CD8-positive, alpha-beta memory T cell (primary cell): ENCODE measurements at places on chromosomes 16 and 17. TPM values are rescaled to one million over a fixed set of nuclear protein-coding genes. Genes with fewer than 3 reads are reported as not detected.

DNA sequence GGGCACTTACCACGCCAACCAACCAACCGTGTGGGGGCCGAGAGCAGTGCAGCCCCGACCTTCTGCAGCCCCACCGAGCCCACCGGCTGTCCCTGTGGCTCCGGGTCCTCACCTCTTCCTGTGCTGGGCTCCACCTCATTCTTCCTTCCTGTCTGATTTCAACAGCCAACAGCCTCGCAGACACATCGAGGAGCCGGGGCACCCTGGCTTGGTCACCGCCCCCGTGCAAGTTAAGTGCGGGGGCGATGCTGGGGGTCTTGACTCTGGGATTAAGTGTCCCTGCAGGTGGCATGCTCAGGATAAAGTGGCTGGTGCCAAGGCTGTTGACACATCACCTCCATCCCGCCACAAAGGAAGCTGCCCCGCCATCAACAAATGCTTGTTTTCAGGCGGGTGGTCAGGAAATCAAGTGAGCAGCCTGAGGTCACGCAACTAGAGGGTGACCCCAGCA, at the start of gene NLRC3:
Gene NLRC3, minus strand, starts transcription at position 102 of the 451 bp plus-strand sequence. CDS start 12,367 bp downstream, outside the sequence.
- no peaks in the 10 kb centered on the region for H3K36me3 ChIP-seq
- peak within 1 kb of the TSS; percentile 76 for H3K27ac ChIP-seq
- peak within 1 kb of the TSS; percentile 98 for H3K4me3 ChIP-seq
- peaks cover 45% of the 10 kb centered on the region for H3K4me1 ChIP-seq
- peak; percentile 64 for DNase-seq

- H3K36me3 ChIP-seq = no peaks in the 10 kb centered on the region
- H3K4me1 ChIP-seq = no peaks in the 10 kb centered on the region
- no peak overlapping the region for H3K4me3 ChIP-seq
- no peak for DNase-seq
- H3K27ac ChIP-seq = no peak overlapping the region
Observed at GRCh38 chr16:66539623-66540469, 10.1 kb downstream of the TK2 start.

- no peaks in the 10 kb centered on the region for H3K36me3 ChIP-seq
- no peak for DNase-seq
- H3K4me1 ChIP-seq = no peaks in the 10 kb centered on the region
- H3K4me3 ChIP-seq = no peak overlapping the region
- no peaks in the 10 kb centered on the region for H3K27me3 ChIP-seq
Observed at GRCh38 chr16:74794668-74795067, 20.0 kb upstream of the FA2H start.

DNA sequence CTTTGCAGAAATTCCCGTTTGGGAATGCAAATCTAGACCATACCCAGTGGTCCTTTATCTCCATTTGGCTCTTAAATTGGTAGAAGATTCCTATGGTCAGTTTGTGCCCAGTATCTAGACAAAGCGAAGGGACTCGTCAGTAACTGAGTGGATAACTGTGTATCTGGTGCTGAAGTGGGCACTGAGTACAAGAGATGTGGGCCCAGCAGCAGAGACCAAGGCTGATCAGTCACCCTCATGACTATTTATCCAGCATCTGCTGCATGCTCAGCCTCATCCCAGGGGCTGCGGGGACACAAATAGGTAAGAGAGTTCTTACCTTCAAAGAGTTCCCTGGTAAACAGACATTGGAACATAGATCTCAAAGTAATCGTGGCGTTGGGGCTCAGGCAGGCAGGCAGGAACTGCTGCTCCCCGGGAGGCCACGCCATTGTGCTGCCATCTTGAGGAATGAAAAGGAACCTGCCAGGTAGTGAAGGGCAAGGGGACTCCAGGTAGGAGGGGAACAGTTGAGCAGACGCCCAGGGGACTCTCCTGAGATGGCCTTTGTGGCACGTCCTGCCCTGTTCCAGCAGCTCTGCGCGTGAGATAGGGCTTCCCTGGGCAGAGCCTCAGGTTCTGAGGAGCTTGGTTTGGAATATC, 10.3 kb downstream of the NT5M start:
- no peaks in the 10 kb centered on the region for H3K36me3 ChIP-seq
- DNase-seq = peak; percentile 85
- H3K27ac ChIP-seq = no peak overlapping the region
- no peaks in the 10 kb centered on the region for H3K27me3 ChIP-seq
- no peak overlapping the region for H3K4me3 ChIP-seq

DNA sequence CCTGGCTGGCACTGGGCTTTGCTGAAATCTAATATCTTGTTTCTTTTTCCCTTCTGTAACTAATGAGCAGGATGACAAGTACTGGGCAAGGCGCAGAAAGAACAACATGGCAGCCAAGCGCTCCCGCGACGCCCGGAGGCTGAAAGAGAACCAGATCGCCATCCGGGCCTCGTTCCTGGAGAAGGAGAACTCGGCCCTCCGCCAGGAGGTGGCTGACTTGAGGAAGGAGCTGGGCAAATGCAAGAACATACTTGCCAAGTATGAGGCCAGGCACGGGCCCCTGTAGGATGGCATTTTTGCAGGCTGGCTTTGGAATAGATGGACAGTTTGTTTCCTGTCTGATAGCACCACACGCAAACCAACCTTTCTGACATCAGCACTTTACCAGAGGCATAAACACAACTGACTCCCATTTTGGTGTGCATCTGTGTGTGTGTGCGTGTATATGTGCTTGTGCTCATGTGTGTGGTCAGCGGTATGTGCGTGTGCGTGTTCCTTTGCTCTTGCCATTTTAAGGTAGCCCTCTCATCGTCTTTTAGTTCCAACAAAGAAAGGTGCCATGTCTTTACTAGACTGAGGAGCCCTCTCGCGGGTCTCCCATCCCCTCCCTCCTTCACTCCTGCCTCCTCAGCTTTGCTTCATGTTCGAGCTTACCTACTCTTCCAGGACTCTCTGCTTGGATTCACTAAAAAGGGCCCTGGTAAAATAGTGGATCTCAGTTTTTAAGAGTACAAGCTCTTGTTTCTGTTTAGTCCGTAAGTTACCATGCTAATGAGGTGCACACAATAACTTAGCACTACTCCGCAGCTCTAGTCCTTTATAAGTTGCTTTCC, 56.0 kb downstream of the HLF start:
- no peaks in the 10 kb centered on the region for H3K36me3 ChIP-seq
- H3K27ac ChIP-seq = no peak overlapping the region
- no peaks in the 10 kb centered on the region for H3K27me3 ChIP-seq
- DNase-seq = no peak
- no peaks in the 10 kb centered on the region for H3K4me1 ChIP-seq
- H3K4me3 ChIP-seq = no peak overlapping the region

GRCh38 chr17:74592087-74592990, at the start of gene CD300LD:
Gene CD300LD, minus strand, starts transcription at chr17:74592283. Its CDS starts 81 bp downstream, at chr17:74592202.
- peaks cover 6% of the 10 kb centered on the region for H3K4me1 ChIP-seq
- H3K36me3 ChIP-seq = no peaks in the 10 kb centered on the region
- H3K27me3 ChIP-seq = no peaks in the 10 kb centered on the region
- no peak within 1 kb of the TSS for H3K4me3 ChIP-seq

GRCh38 chr16:5066511-5066910, 755 bp upstream of the C16orf89 start:
- H3K4me3 ChIP-seq = no peak overlapping the region
- DNase-seq = no peak
- H3K36me3 ChIP-seq = no peaks in the 10 kb centered on the region
- H3K4me1 ChIP-seq = peaks cover 7% of the 10 kb centered on the region
- H3K27me3 ChIP-seq = no peaks in the 10 kb centered on the region

- no peak overlapping the region for H3K27ac ChIP-seq
- DNase-seq = no peak
- H3K27me3 ChIP-seq = no peaks in the 10 kb centered on the region
Observed at GRCh38 chr17:903691-904481, 75.7 kb downstream of the NXN start.

DNA sequence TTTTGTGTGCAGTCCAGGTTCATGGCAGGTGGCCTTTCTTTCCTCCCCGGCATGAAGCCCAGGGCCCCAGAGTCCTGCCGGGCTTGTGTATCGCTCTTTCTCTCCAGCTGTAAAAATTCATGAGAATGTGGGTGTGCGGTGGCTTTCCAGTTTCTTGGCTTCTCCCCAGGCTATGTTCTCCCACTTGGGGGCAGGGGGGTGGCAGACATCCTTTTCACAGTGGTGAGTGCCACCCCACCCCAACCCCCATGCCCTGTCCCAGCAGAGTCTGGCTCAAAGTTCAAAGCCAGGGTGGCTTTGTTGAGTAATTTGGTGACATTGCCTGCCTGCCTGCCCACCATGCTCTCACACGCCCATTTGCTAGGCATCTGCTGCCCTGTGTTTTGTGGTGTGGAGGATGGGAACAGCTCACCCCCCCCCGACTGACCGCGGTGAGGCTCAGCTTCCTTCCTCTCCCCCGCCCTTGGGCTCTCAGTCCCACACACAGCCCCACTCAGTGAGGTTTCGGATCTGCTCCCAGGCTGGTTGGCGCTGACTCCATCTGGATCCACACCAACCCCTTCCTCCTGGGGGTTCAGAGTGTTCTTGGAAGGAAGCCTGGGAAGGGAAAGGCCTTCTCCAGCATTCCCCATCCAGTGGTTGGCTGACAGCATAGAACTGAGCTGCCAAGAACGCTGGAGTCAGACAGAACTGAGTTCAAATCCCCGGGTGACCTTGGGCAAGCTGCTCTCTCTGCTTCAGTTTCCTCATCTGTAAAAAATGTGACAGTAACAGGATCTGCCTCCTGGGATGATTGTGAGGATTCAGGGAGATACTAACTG, 36.0 kb downstream of the CHD9 start:
- H3K4me3 ChIP-seq = no peak overlapping the region
- H3K36me3 ChIP-seq = no peaks in the 10 kb centered on the region
- DNase-seq = no peak
- peaks cover 36% of the 10 kb centered on the region for H3K4me1 ChIP-seq
- no peak overlapping the region for H3K27ac ChIP-seq

- H3K27me3 ChIP-seq = peaks cover 8% of the 10 kb centered on the region
- H3K27ac ChIP-seq = no peak overlapping the region
- peak overlapping the region; percentile 60 for H3K4me3 ChIP-seq
- peaks cover 9% of the 10 kb centered on the region for H3K36me3 ChIP-seq
- no peak for DNase-seq
- H3K4me1 ChIP-seq = no peaks in the 10 kb centered on the region
Observed at GRCh38 chr17:5097101-5097834, 14.4 kb downstream of the ZNF232 start.

GRCh38 chr17:14803826-14804225, 461.3 kb downstream of the PMP22 start:
- DNase-seq = no peak
- no peak overlapping the region for H3K4me3 ChIP-seq
- no peaks in the 10 kb centered on the region for H3K4me1 ChIP-seq
- no peaks in the 10 kb centered on the region for H3K36me3 ChIP-seq

DNA sequence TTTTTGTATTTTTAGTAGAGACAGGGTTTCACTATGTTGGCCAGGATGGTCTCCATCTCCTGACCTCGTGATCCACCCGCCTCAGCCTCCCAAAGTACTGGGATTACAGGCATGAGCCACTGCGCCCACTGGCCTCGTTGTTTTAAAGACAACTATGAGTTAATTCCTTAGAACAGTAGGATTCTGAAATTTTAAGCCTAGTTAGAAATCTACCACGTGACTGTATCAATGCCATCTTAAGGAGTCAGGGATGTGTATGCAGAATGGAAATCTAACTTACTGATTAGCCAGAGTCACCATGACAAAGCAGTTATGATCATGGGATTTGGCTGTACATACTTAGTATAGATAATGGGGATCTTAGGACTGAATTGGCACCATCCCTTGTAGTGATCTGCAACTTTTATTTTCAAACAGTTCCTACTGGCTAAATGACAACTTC, 2.8 kb downstream of the CEP20 start:
- peaks cover 23% of the 10 kb centered on the region for H3K4me1 ChIP-seq
- peaks cover 9% of the 10 kb centered on the region for H3K36me3 ChIP-seq
- no peak overlapping the region for H3K4me3 ChIP-seq
- no peaks in the 10 kb centered on the region for H3K27me3 ChIP-seq
- peak overlapping the region; percentile 12 for H3K27ac ChIP-seq
- DNase-seq = no peak

DNA sequence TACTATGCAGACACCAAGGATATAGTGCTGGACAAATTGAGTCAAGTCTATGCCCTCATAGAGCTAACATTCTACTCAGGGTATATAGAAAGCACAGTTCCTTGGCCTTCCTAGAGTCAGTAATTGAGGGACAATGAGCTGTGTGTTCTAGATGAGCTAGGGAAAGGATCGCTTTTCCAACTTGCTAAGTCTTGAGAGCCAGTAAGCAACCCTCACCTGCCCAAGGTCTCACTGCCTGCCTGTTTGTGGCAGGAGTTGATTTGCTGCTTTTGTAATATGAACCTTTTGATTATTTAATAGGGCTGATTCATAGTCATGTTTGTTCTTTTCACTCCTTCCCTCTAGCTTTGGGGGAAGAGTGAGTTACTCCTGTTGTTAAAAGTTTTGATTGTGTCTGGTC, 6.5 kb downstream of the DDX42 start:
- H3K4me1 ChIP-seq = peaks cover 28% of the 10 kb centered on the region
- no peak overlapping the region for H3K27ac ChIP-seq
- H3K27me3 ChIP-seq = no peaks in the 10 kb centered on the region
- no peak overlapping the region for H3K4me3 ChIP-seq
- no peak for DNase-seq

- DNase-seq = no peak
- H3K27me3 ChIP-seq = no peaks in the 10 kb centered on the region
- no peaks in the 10 kb centered on the region for H3K4me1 ChIP-seq
- H3K27ac ChIP-seq = no peak overlapping the region
- H3K36me3 ChIP-seq = no peaks in the 10 kb centered on the region
- no peak overlapping the region for H3K4me3 ChIP-seq
Observed at GRCh38 chr17:11082559-11082958, 158.5 kb upstream of the SHISA6 start.

GRCh38 chr17:29711588-29712385, 89.1 kb upstream of the CORO6 start:
- no peaks in the 10 kb centered on the region for H3K27me3 ChIP-seq
- peaks cover 38% of the 10 kb centered on the region for H3K4me1 ChIP-seq
- H3K36me3 ChIP-seq = no peaks in the 10 kb centered on the region
- no peak overlapping the region for H3K27ac ChIP-seq

- no peak overlapping the region for H3K4me3 ChIP-seq
- no peaks in the 10 kb centered on the region for H3K36me3 ChIP-seq
- no peak overlapping the region for H3K27ac ChIP-seq
- H3K4me1 ChIP-seq = no peaks in the 10 kb centered on the region
- no peak for DNase-seq
Observed at GRCh38 chr16:11161974-11162373, 94.0 kb downstream of the SOCS1 start.

DNA sequence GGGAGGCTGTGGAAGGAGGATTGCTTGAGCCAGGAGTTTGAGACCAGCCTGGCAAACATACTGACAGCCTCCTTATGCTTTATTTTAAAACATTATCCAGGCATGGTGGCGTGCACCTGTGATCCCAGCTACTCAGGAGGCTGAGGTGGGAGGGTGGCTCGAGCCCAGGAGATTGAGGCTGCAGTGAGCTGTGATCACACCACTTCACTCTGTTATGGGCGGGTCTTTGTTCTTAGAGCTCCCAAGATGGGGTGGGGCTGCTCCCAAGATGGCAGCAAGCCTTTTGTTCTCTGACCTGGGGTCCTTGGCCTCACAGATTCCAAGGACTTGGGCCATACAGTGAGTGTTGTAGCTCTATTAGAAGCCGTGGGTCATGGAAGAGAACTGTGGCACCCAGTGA, 26.1 kb upstream of the ST6GALNAC2 start:
- DNase-seq = no peak
- H3K27me3 ChIP-seq = no peaks in the 10 kb centered on the region
- no peaks in the 10 kb centered on the region for H3K36me3 ChIP-seq

GRCh38 chr17:18033442-18034099, 5.4 kb downstream of the ATPAF2 start:
- H3K4me3 ChIP-seq = no peak overlapping the region
- H3K36me3 ChIP-seq = no peaks in the 10 kb centered on the region
- peaks cover 18% of the 10 kb centered on the region for H3K4me1 ChIP-seq
- H3K27me3 ChIP-seq = no peaks in the 10 kb centered on the region
- DNase-seq = peak; percentile 68

The KRT34 gene
- total RNA-seq = not detected

The TMEM170A gene
- 41.8 TPM for total RNA-seq

The OR4D1 gene
- 0.26 TPM for total RNA-seq

The MEOX1 gene
- total RNA-seq = 0.86 TPM

The GRAPL gene
- 2.6 TPM for total RNA-seq

The ZG16 gene
- total RNA-seq = not detected

The UNC119 gene
- 28.9 TPM for total RNA-seq
